ENCODE measurements at places on chromosomes 3 and 15.
A peak's percentile ranks its signal among the peaks of the same experiment; 100 is the strongest.

DNA sequence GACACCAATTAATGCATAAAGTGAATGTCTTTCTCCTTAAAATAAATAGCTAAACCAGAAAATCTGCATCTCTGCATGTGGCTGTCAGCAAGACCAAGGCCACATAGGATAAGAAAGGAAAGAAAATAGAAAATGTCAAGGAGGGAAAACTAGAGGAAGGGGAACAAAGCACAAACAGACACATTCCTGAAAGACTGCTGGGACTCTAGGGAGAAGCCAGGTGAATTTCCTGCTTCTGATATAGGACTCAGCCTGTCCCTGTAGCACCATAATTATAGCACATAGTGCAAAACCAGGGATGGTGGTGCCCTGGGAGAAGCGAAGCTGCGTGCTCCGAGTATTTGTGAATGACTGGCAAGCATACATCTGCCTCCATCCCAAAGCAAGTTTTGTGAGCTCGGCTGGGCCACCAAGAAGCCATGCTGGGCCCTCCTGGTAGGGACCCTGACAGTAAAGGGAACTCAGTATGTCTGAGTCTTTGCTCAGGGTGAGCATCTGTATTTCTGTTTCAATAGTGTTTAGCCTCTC lies 14.2 kb downstream of the FSTL1 start:
- H3K36me3 ChIP-seq: no peaks in the 10 kb centered on the region
- no peaks in the 10 kb centered on the region for H3K27me3 ChIP-seq
- H3K4me3 ChIP-seq: no peak overlapping the region
- no peak for DNase-seq
- no peaks in the 10 kb centered on the region for H3K4me1 ChIP-seq
- no peak overlapping the region for H3K27ac ChIP-seq

DNA sequence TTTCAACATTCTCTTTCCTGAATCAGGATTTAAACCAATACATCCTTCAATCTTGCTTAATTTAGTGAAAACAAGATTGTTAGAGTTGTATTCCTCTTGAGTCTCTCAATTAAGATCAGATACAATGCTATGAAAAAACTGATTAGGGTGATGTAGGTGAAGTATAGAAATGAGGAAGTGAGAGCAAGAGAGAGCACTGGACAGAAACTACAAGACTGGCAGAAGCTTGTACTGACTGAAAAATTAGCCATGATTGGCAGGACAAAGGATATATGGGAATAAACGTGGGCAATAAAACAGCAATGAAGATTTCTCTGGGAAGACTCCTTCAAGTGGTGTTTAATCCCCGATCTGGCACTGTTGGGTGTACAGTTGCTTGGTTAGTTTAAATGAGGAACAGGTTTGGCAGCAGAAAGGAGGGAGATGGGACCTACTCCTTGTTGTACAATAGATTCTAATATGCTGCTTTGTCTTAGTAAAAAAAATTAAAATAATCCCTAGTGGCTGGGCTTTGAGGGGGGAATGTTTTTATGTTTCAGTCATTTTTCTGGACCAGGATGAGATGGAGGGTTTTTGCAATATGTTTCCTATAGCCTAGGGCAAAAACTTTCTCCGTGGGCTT lies 252.7 kb downstream of the SLC9A9 start:
- H3K27me3 ChIP-seq: no peaks in the 10 kb centered on the region
- no peaks in the 10 kb centered on the region for H3K4me1 ChIP-seq
- no peak overlapping the region for H3K27ac ChIP-seq
- no peak for DNase-seq

DNA sequence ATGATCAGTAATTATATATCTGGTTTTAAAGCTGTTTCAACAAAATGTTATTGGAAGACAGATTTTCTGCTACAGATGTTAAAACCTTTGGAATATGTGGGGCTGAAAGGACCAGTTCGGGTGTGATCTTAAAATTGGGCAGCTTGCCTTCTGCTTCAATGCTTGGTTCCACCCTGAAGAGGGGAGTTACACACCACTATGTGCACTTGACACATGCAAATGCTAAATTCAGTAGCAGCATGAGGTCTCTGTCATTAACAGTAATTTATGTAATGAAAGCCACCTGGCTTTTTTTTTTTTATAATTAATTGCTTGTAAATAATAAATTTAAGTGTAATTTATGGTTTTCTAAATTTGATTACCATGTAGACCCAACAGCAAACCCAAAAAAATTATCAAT lies 24.6 kb downstream of the CDIN1 start:
- no peaks in the 10 kb centered on the region for H3K27me3 ChIP-seq
- H3K4me1 ChIP-seq: no peaks in the 10 kb centered on the region
- H3K4me3 ChIP-seq: no peak overlapping the region

GRCh38 chr3:64612916-64613526 lies 74.8 kb downstream of the ADAMTS9 start:
- H3K27me3 ChIP-seq: no peaks in the 10 kb centered on the region
- no peak overlapping the region for H3K4me3 ChIP-seq

DNA sequence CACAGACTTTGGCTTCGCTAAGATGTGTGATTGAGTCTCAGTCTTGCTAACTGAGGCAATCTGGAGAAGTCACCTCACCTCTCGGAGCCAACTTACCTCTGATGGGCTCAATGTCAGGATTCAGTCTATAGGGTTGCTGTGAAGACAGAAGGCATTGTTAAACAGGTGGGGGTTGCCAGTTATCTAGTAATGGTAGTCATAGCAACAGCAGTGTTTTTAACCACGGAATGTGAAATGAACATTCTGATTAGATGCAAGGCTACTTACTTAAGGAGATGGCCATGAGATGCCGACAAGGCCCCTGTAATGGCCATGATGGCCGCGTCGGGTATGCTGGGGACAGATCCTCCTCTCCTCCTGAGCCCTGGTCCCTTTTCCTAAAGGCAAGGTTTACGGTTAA lies 243.1 kb downstream of the GABRG3 start:
- DNase-seq: no peak
- no peaks in the 10 kb centered on the region for H3K4me1 ChIP-seq
- no peaks in the 10 kb centered on the region for H3K36me3 ChIP-seq

- no peak for DNase-seq
- H3K4me1 ChIP-seq: no peaks in the 10 kb centered on the region
- no peak overlapping the region for H3K27ac ChIP-seq
These were observed 62.5 kb downstream of the SPATA16 start for GRCh38 chr3:173078525-173078924.

DNA sequence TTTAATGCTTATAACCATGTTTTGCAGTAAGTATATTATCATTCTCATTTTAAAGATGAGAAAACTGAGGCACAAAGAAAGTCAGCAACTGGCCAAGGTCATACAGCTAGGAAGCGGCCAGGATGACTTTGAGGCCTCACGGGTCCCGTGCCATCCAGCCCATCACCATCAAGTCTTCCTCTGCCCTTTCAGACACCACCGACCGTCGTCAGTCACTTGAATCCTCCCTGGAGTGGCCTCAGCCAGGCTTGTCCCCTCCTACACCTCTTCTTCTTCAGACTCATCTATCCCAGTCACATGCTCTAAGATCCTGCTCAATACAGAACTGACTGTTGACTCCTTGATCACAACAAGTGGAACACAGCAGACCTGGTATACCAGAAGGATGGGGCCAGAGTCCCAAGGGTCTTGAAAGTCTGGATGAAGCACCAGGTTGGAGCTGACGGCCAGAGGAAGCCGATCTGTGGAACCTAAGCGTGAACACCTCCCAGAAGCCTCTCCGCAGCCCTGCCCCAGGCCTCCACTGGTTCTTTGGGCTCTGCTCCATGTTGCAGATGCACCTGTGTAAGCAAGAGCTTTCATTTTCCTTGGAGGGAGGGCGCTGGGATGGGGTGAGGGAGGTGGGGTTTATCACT lies 22.1 kb downstream of the ITGA11 start:
- H3K27ac ChIP-seq: no peak overlapping the region
- no peak for DNase-seq
- no peaks in the 10 kb centered on the region for H3K4me1 ChIP-seq
- no peaks in the 10 kb centered on the region for H3K27me3 ChIP-seq
- H3K4me3 ChIP-seq: no peak overlapping the region

DNA sequence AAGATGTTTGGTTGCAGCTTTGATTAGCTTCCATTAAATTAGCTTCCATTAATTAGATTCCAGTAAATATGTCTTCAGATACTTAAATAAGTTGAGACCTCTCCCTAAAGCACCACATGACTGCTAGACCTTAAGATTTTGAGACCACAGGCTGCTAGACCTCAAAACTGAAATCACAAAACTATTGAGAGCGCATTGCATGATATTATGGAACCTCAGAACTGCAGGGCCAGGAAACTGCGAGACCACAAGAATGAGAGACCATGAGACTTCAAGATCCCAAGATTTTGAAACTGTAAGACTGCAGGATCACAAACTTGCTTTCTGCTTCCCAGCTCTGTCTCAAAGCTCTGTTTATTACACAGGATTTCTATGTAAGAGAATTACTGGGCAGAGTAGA lies 87.4 kb downstream of the TRIM42 start:
- no peaks in the 10 kb centered on the region for H3K27me3 ChIP-seq
- no peaks in the 10 kb centered on the region for H3K36me3 ChIP-seq
- DNase-seq: no peak
- H3K27ac ChIP-seq: no peak overlapping the region
- H3K4me1 ChIP-seq: no peaks in the 10 kb centered on the region

GRCh38 chr3:136297826-136298225 lies 47.7 kb downstream of the PCCB start:
- no peak for DNase-seq
- no peaks in the 10 kb centered on the region for H3K4me1 ChIP-seq
- no peaks in the 10 kb centered on the region for H3K27me3 ChIP-seq
- no peak overlapping the region for H3K27ac ChIP-seq
- no peak overlapping the region for H3K4me3 ChIP-seq

- H3K27me3 ChIP-seq: no peaks in the 10 kb centered on the region
- H3K36me3 ChIP-seq: no peaks in the 10 kb centered on the region
- H3K4me1 ChIP-seq: no peaks in the 10 kb centered on the region
- H3K27ac ChIP-seq: no peak overlapping the region
These were observed 275.6 kb upstream of the PROK2 start for GRCh38 chr3:72060447-72061034.

GRCh38 chr3:71585887-71586809 lies 2.6 kb upstream of the FOXP1 start:
- H3K27me3 ChIP-seq: no peaks in the 10 kb centered on the region
- DNase-seq: no peak
- no peaks in the 10 kb centered on the region for H3K36me3 ChIP-seq
- H3K27ac ChIP-seq: peak overlapping the region; percentile 11
- peaks cover 9% of the 10 kb centered on the region for H3K4me1 ChIP-seq

- no peaks in the 10 kb centered on the region for H3K4me1 ChIP-seq
- H3K36me3 ChIP-seq: no peaks in the 10 kb centered on the region
- H3K4me3 ChIP-seq: no peak overlapping the region
- H3K27ac ChIP-seq: no peak overlapping the region
- no peak for DNase-seq
These were observed 81.0 kb upstream of the ZPLD1 start for GRCh38 chr3:102353805-102354204.

DNA sequence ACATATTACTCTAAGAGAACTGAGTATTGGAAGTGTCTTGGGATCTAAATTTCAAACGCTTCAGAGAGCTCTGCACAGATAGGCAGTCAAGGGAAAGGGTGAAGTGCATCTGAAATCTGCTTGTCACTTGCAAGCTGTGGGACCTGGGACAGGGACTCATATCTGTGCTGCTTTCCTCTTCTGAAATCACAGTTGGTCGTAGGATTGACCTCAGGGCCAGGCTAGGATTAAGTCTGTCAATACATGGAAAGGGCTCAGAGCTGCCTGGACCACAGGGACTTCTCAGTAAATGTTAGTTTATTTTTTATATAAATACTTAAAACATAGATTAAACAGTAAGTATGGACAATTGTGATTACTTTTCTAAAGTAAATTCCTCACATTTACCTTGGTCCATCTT lies 74.7 kb upstream of the CMTM7 start:
- H3K4me3 ChIP-seq: no peak overlapping the region
- H3K27me3 ChIP-seq: no peaks in the 10 kb centered on the region
- no peaks in the 10 kb centered on the region for H3K36me3 ChIP-seq
- peaks cover 16% of the 10 kb centered on the region for H3K4me1 ChIP-seq

GRCh38 chr3:141164852-141165251 lies 66.8 kb upstream of the PXYLP1 start:
- H3K4me3 ChIP-seq: no peak overlapping the region
- no peaks in the 10 kb centered on the region for H3K4me1 ChIP-seq
- H3K27me3 ChIP-seq: no peaks in the 10 kb centered on the region
- no peak overlapping the region for H3K27ac ChIP-seq
- DNase-seq: no peak

DNA sequence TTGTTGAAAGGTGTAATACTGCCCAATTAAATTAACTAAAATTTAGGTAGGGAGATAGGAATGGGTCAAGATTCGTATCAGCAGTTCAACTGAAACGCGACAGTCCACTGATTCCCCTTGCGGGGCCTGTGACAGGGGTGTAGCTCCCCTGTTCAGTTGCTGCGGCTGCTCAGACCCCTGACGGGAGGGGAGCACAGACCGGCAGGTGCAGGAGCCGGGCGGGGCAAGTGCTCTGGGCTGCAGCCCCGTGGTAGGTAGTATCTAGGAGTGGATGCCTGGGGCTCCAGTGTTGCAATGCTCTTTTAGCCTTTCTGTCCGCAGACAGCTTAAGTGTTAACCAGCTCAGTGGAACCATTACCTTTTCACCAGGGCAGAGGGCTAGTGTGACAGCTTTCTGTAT lies 164.9 kb downstream of the ROBO2 start:
- no peak overlapping the region for H3K27ac ChIP-seq
- no peak overlapping the region for H3K4me3 ChIP-seq
- no peaks in the 10 kb centered on the region for H3K4me1 ChIP-seq
- H3K27me3 ChIP-seq: no peaks in the 10 kb centered on the region

GRCh38 chr3:55558316-55558715 lies 71.2 kb upstream of the WNT5A start:
- H3K4me1 ChIP-seq: no peaks in the 10 kb centered on the region
- DNase-seq: no peak
- H3K27me3 ChIP-seq: no peaks in the 10 kb centered on the region
- no peak overlapping the region for H3K4me3 ChIP-seq
- no peaks in the 10 kb centered on the region for H3K36me3 ChIP-seq

GRCh38 chr3:96106701-96107100 lies 707.7 kb upstream of the EPHA6 start:
- no peak overlapping the region for H3K4me3 ChIP-seq
- no peak for DNase-seq
- no peaks in the 10 kb centered on the region for H3K36me3 ChIP-seq

DNA sequence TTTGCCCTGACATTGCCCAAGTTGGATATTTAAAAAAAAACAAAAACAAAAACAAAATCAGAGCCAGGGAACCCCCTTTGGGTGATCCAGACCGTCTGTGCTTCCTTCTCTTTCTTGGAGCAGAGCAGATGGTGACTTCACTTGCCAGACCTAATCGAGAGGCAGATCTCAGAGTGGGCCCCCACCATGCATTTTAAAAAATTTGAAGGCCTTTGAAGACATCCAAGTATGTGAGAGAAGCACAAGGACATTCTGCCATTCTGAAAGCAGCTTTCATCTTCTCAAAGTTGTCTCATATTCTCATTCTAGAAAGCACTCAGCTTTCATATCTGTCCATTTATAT lies 93.3 kb downstream of the SV2B start:
- H3K27ac ChIP-seq: no peak overlapping the region
- no peaks in the 10 kb centered on the region for H3K4me1 ChIP-seq
- no peaks in the 10 kb centered on the region for H3K27me3 ChIP-seq

- H3K4me3 ChIP-seq: no peak overlapping the region
- H3K4me1 ChIP-seq: no peaks in the 10 kb centered on the region
- no peak for DNase-seq
These were observed 841.6 kb upstream of the DPPA4 start for GRCh38 chr3:110178965-110179364.

Data from effector memory CD4-positive, alpha-beta T cell (primary cell).